ENCODE measurements at places on chromosomes 2 and 18.

GRCh38 chr2:197124639-197125390 lies 185.8 kb downstream of the ANKRD44 start:
- DNase-seq: no peak

DNA sequence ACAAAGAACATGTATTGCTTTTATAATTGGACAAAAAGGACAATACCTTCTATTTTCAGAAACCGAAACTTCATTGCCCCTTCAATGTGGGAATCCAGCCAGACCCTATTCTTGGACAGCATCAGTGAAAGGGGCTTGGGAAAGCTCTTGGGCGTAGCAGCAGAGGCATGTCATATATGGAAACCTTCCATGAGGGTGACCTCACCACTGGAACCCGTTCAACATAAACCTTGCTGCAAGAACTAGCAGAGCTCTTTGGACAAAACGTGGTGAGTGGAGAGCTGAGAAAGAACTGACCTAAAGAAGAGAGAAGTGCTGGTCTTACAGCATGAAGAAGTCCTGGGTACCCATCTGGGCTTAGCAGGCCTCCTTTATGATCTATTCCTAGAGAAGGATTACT lies 22.7 kb upstream of the ACTG2 start:
- DNase-seq: no peak

DNA sequence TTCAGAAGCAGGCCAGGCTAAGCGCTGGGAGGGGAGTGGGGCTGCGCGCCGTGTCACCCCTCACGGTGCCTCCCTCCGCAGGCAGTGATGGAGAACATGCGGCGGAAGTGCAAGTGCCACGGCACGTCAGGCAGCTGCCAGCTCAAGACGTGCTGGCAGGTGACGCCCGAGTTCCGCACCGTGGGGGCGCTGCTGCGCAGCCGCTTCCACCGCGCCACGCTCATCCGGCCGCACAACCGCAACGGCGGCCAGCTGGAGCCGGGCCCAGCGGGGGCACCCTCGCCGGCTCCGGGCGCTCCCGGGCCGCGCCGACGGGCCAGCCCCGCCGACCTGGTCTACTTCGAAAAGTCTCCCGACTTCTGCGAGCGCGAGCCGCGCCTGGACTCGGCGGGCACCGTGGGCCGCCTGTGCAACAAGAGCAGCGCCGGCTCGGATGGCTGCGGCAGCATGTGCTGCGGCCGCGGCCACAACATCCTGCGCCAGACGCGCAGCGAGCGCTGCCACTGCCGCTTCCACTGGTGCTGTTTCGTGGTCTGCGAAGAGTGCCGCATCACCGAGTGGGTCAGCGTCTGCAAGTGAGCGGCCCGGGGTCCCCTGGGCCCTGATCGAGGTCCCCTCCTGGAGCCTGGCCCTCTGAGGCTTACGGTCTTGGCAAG lies 12.2 kb downstream of the WNT10A start:
- peak; percentile 91 for DNase-seq

GRCh38 chr2:70931376-70932000 lies 4.2 kb upstream of the ATP6V1B1 start:
- DNase-seq: peak; percentile 44

DNA sequence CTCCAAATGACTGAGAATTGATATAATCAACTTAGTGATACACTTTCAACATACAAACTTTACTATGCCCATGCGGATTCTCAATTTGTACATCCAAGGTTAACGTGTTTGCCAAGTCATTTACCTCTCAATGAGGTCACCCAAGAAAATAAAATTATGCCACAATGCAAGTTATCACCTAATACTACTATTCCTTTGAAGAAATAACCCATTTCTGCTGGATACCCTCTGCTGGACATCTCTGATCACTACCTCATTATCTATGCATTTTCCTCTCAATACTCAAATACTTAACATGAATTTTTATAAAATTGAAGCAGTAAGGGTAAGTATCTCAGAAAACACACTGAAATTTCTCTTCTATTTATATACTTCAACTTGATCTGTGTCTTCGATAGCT lies 12.7 kb downstream of the HNRNPLL start:
- DNase-seq: no peak

DNA sequence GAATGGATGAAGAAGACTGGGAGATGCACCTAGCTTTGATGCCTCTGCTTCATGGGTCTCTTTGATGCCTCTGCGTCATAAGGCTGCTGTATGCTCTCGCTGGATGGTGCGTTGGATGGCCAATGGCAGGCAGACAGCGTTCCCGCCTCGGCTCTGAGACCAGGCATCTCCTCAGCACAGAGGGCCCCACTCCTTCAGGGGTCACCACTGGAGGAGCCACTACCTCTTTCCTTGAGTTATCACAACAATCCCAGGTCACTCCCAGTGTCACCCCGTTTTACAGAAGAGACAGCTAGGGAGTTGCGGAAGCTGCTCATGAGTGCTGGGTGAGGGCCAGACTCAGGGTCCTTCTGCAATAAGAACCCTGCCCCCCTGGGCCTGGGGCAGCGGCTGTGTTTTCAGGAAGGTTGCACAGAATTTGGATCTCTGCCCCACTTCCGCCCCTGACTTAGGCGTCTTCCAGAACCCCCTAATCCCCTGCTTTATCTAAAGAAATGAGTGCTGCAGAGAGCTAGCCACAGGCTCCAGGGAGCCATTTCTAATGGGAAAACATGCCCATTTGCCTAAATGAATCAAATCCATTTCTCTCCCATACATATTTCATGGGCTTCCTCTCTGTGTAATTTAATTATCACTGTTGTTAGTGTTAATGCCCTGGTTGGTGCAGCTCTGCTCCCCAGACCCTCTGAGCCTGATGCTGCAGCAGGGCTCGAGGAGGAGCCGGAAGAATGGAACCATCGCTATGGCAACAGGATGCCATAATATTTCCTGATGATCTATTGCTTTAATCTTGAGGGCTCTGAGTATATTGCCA lies 131.8 kb upstream of the HS6ST1 start:
- DNase-seq: peak; percentile 38
